ENCODE measurements at places on chromosomes 12 and 14. TPM values are rescaled to one million over a fixed set of nuclear protein-coding genes. Genes with fewer than 3 reads are reported as not detected.
A peak's percentile ranks its signal among the peaks of the same experiment; 100 is the strongest.

DNA sequence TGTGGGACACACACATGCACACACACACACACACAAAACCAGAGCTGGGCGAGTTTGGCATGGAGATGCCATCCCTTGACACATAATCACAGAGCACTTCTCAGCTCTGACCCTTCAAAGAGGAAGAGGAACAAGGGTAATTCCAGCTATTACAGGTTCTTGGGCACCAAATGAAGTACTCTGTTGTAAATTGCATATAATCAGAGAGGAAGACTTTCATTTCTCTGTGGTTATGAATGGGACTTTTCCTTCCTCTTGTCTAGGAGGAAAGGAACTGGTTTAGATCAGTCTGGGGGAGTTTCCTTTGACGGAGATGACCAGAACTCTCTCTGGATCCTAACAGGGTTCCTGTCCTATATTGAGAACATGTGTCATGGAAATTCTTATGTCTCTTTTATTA is 26.4 kb upstream of the FGF6 start:
- H3K27me3 ChIP-seq = peaks cover 39% of the 10 kb centered on the region
- no peaks in the 10 kb centered on the region for H3K36me3 ChIP-seq
- DNase-seq = no peak
- H3K4me3 ChIP-seq = no peak overlapping the region
- no peaks in the 10 kb centered on the region for H3K4me1 ChIP-seq

- peaks cover 7% of the 10 kb centered on the region for H3K36me3 ChIP-seq
- H3K27me3 ChIP-seq = no peaks in the 10 kb centered on the region
- no peak overlapping the region for H3K27ac ChIP-seq
- no peak overlapping the region for H3K4me3 ChIP-seq
- DNase-seq = no peak
- peaks cover 46% of the 10 kb centered on the region for H3K4me1 ChIP-seq
These were observed 223.2 kb downstream of the KTN1 start for GRCh38 chr14:55802986-55803872.

- no peaks in the 10 kb centered on the region for H3K36me3 ChIP-seq
- DNase-seq = no peak
- no peaks in the 10 kb centered on the region for H3K4me1 ChIP-seq
- no peak overlapping the region for H3K27ac ChIP-seq
- H3K4me3 ChIP-seq = no peak overlapping the region
- peaks cover 51% of the 10 kb centered on the region for H3K27me3 ChIP-seq
These were observed 2.7 kb upstream of the PRIMA1 start for GRCh38 chr14:93790966-93791365.

DNA sequence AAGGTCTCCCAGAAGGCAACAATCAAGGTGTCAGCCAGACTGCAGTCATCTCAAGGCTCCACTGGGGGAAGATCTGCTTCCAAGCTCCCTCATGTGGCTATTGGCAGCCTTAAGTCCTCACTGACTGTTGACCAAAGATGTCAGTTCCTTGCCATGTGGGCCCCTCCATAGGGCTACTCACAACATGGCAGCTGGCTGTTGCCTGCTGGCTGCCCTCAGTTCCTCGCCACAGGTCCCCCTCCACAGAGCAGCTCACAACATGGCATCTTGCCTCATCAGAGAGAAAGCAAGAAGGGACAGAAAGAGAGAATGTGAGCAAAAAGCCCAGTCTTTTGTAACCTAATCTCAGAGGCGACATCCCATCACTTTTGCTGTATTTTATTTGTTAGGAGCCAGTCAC is 34.4 kb upstream of the EGLN3 start:
- peaks cover 8% of the 10 kb centered on the region for H3K36me3 ChIP-seq
- no peak overlapping the region for H3K4me3 ChIP-seq
- H3K4me1 ChIP-seq = peaks cover 9% of the 10 kb centered on the region
- H3K27ac ChIP-seq = no peak overlapping the region
- DNase-seq = no peak

- H3K27me3 ChIP-seq = peaks cover 8% of the 10 kb centered on the region
- no peaks in the 10 kb centered on the region for H3K36me3 ChIP-seq
- no peak for DNase-seq
These were observed 57.3 kb upstream of the ELK3 start for GRCh38 chr12:96136725-96137378.

GRCh38 chr14:37623426-37623951 is 28.1 kb downstream of the TTC6 start:
- H3K27me3 ChIP-seq = peaks cover 4% of the 10 kb centered on the region
- no peaks in the 10 kb centered on the region for H3K36me3 ChIP-seq
- H3K27ac ChIP-seq = no peak overlapping the region
- H3K4me1 ChIP-seq = no peaks in the 10 kb centered on the region
- DNase-seq = no peak

DNA sequence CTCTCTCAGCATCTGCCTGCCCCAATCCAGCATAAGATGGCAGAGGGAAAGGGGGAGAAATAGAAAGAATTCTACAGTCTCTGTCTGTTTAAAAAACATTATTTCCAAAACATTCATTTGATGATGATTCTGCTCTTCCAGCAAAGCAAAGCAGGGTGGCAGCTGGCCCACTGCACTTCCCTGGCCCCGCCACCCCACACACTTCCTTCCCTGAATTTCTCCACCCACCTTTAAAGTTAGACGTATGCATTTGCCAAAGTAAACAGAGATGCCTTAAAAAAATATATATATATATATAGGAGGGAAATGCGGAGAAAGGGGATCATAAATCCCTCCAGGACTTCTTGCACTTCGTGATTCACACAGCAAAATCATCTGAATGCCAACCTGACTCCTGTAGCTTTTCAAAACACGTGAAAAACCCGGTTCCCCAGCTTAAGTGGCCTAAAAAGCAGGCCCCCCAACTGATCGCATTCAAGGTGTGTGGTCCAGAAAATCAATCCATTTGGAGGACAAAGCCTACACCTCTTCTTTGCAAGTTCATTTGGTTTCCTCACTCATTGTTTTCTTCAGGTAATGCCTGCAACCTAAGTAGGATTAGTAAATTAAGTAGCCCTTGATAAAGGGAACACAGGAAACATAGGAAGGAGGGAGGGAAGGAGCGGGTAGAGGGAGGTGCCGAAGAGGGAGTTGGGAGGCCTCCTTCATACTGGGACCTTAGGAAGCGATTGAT is 68.8 kb downstream of the LLPH start:
- H3K27me3 ChIP-seq = peaks cover 20% of the 10 kb centered on the region
- no peak overlapping the region for H3K27ac ChIP-seq
- H3K36me3 ChIP-seq = no peaks in the 10 kb centered on the region
- no peak overlapping the region for H3K4me3 ChIP-seq
- H3K4me1 ChIP-seq = peaks cover 6% of the 10 kb centered on the region
- DNase-seq = no peak

- H3K36me3 ChIP-seq = peaks cover 2% of the 10 kb centered on the region
- H3K27ac ChIP-seq = peak overlapping the region; percentile 59
- peak overlapping the region; percentile 87 for H3K4me3 ChIP-seq
- peaks cover 20% of the 10 kb centered on the region for H3K4me1 ChIP-seq
- peaks cover 13% of the 10 kb centered on the region for H3K27me3 ChIP-seq
These were observed 545 bp downstream of the LIMA1 start for GRCh38 chr12:50282721-50283228.

DNA sequence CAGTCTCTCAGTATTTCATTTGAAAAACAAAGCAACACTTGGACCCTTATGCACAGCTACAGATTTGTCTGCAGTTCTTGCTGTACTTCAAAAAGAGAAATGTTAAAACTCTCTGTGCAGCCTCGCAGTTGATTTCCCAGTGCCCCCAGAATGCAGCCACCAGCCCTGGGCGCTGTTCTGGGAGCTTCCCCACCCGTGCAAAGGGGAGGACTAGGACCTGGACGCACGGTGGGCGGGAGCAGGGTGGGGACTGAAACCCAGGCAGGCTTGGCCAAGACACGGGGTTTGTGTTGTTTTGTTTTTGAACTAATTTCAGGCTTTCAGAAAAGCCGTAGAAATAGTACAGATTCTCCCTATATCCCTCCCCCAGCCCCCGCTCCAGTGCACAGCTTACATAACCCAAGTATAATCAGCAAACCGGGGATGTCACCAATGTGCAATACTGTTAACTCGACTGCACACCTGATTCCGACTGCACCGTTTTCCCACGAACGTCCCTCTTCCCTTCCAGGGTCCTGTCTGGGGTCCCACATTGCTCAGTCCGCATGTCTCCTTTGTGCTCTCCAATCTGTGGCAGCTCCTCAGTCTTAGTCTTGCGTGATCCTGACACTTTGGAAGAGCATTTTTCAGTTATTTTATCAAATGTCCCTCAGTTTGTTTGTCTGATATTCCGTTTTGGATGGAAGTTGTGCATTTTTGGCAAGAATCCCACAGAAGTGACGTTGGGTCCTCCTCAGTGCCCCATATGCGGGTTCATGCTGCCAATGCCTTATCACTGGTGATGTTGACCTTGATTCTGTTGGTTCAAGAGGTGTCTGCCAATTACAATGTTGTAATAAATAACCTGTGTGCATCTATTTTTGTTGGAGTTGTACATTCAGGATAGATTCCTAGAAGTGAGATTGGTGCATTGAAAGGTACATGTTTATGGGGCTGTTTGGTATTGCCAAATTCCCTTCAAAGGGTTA is 95.9 kb downstream of the SETD3 start:
- DNase-seq = no peak
- H3K27ac ChIP-seq = no peak overlapping the region
- H3K4me3 ChIP-seq = no peak overlapping the region
- H3K36me3 ChIP-seq = no peaks in the 10 kb centered on the region
- peaks cover 13% of the 10 kb centered on the region for H3K4me1 ChIP-seq

DNA sequence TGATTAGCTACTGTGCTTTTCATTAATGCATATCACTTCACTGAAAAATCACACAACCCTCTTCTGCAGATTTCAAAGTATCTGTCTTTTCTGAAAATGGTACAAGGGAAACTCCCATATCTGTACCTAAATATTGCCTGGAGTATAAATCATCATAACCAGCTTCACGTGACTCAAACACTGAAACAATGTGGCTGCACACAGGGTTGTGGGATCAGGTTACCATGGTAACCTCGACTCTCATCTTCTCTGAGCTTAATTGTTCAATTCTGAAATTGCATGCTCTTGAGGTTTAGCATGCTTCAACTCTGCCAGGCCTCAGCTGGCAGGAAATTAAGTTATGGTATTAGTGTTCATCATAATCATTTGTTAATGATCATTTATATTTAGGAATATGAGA is 77.5 kb upstream of the CPSF6 start:
- peak; percentile 60 for DNase-seq
- H3K4me3 ChIP-seq = no peak overlapping the region
- no peak overlapping the region for H3K27ac ChIP-seq
- H3K36me3 ChIP-seq = no peaks in the 10 kb centered on the region
- peaks cover 21% of the 10 kb centered on the region for H3K4me1 ChIP-seq

DNA sequence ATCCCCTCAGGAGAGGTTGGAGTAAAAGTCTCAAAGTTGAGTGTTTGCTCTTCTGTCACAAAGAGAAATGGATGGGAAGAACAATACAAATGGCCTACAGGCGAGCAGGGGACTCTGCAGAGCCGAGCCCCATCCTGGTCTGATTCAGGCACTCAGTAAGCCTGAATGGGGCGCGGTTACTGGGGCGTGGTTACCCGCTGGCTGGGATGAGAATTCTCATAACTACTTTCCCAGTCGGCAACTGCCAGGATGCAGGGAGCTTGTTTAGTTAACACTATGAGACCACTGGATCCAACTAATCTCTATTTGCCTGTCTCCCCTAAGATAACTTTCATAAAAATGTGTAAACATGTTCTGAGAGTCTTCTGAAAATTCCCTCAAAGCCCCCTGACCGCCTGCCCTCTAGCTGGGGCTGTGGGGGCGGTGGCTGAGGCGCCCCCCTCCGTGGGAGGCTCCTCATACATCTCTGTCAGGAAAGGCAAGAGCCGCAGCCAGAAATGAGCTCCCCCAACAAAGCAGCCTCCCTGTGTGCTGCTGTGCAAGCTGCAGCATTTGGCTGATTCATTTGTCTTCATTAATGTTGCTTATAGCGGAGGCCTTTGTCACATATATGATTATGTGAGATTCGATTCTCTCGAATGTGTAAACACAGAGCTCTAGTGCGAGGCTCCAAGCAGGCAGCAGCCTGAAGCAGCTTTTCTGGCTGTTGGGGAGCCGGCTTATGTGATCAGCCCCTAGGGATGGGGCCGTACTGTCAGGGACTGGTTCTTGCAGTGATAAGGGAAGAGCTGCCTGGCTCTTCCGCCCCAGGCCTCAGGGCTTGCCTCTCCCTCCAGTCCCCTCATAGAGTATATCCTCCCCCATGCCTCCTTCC is 126.1 kb upstream of the ARHGAP5 start:
- no peak for DNase-seq
- no peaks in the 10 kb centered on the region for H3K36me3 ChIP-seq
- no peak overlapping the region for H3K4me3 ChIP-seq
- H3K27me3 ChIP-seq = peaks cover 6% of the 10 kb centered on the region
- H3K4me1 ChIP-seq = no peaks in the 10 kb centered on the region

- H3K4me3 ChIP-seq = peak overlapping the region; percentile 95
- H3K27me3 ChIP-seq = no peaks in the 10 kb centered on the region
- H3K4me1 ChIP-seq = peaks cover 59% of the 10 kb centered on the region
- no peak for DNase-seq
These were observed 1.1 kb downstream of the SCAF11 start for GRCh38 chr12:45989287-45989686.

GRCh38 chr12:101927999-101928398 is 50.6 kb downstream of the DRAM1 start:
- H3K4me3 ChIP-seq = no peak overlapping the region
- H3K36me3 ChIP-seq = no peaks in the 10 kb centered on the region
- peaks cover 6% of the 10 kb centered on the region for H3K27me3 ChIP-seq
- no peak for DNase-seq

- no peak overlapping the region for H3K4me3 ChIP-seq
- peaks cover 2% of the 10 kb centered on the region for H3K4me1 ChIP-seq
- peaks cover 53% of the 10 kb centered on the region for H3K36me3 ChIP-seq
- no peak overlapping the region for H3K27ac ChIP-seq
These were observed 29.0 kb downstream of the PEBP1 start for GRCh38 chr12:118164798-118165486.

GRCh38 chr12:57047981-57048380 is 1.9 kb downstream of the MYO1A start:
- no peaks in the 10 kb centered on the region for H3K27me3 ChIP-seq
- peaks cover 46% of the 10 kb centered on the region for H3K4me1 ChIP-seq
- peaks cover 5% of the 10 kb centered on the region for H3K36me3 ChIP-seq
- H3K27ac ChIP-seq = peak overlapping the region; percentile 86
- DNase-seq = no peak

GRCh38 chr12:58388261-58388660 is 446.9 kb downstream of the ATP23 start:
- no peaks in the 10 kb centered on the region for H3K4me1 ChIP-seq
- no peaks in the 10 kb centered on the region for H3K27me3 ChIP-seq
- DNase-seq = no peak
- no peak overlapping the region for H3K4me3 ChIP-seq
- no peak overlapping the region for H3K27ac ChIP-seq

GRCh38 chr12:113131556-113131955 is 4.0 kb downstream of the RASAL1 start:
- peaks cover 11% of the 10 kb centered on the region for H3K4me1 ChIP-seq
- no peak for DNase-seq
- H3K36me3 ChIP-seq = no peaks in the 10 kb centered on the region
- H3K27ac ChIP-seq = no peak overlapping the region
- H3K4me3 ChIP-seq = no peak overlapping the region
- peaks cover 11% of the 10 kb centered on the region for H3K27me3 ChIP-seq

LHX5 gene
- total RNA-seq = not detected

SERPINA4 gene
- total RNA-seq = not detected

PRKD1 gene
- not detected for total RNA-seq

OASL gene
- 33.5 TPM for total RNA-seq

ART4 gene
- total RNA-seq = not detected

CLEC9A gene
- total RNA-seq = not detected

IL26 gene
- 0.23 TPM for total RNA-seq

LEMD3 gene
- total RNA-seq = 35.9 TPM
